Glomerular endothelial cell (primary cell): ENCODE measurements at places on chromosomes 7 and 10. TPM values are rescaled to one million over a fixed set of nuclear protein-coding genes. Genes with fewer than 3 reads are reported as not detected.

Gene CHAT
- not detected in 2 replicates for total RNA-seq

Gene ZNF487
- total RNA-seq: 2.0 and 3.3 TPM in 2 replicates

Gene CH25H
- total RNA-seq: not detected in 2 replicates

Gene HPS6
- 41.2 and 44.3 TPM in 2 replicates for total RNA-seq

Gene AKR1C4
- not detected in 2 replicates for total RNA-seq

Gene AKR1C8
- not detected in 2 replicates for total RNA-seq

Gene NAT16
- total RNA-seq: not detected in 2 replicates

Gene GNAI1
- 20.0 and 26.7 TPM in 2 replicates for total RNA-seq

Gene CDNF
- total RNA-seq: 5.8 TPM in 1 of 2 replicates, not detected in the other

Gene SUV39H2
- 6.2 and 9.8 TPM in 2 replicates for total RNA-seq
